ENCODE measurements at places on chromosomes 1 and 21.

- no peak for DNase-seq
Measured at GRCh38 chr1:81410351-81410750, 390.4 kb upstream of the ADGRL2 start.

DNA sequence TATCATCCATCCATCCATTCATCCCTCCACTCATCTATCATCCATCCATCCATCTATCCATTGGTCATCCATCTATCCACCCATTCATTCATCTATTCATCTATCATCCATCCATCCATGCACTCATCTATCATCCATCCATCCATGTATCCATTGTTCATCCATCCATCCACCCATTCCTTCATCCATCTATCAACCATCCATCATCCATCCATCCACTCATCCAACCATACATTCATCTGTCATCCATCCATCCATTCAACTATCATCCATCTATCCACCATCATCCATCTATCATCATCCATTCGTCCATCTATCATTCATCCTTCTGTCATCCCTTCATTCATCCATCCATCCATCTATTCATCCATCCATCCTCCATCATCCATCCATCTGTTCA is 61.1 kb downstream of the UMODL1 start:
- DNase-seq: no peak

GRCh38 chr21:31659286-31659535 is 282 bp upstream of the SOD1 start:
- DNase-seq: no peak

DNA sequence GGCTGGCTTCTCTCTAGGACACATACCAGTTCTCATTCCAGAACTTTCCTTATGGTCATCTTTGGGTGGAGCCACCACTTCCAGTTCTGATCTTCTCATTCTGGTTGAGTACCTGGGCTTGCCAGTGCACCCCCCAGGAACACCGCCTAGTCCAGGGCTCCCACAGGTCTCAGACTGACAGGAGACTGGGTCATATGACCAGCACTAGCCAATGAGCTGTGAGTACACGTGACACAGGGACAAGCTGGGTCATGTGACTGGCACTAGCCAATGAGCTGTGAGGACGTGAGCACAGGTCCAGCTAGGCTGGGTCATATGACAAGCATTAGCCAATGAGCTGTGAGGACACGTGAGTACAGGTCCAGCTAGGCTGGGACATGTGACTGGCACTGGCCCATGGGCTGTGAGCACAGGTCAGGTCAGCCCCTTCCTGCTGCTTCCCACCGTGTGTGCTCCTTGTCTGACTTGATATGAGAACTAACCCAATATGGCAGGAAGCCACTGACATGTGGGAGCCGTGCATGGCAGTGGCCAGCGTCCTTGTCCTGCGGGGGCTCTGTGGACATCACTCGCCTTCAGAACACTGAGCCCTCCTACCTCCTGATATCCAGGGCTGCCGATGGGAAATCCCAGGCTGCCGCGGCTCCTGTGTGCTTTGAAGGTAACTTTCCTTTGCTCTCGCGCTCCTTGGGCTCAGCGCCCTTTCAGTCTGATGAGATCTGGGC is 22.7 kb downstream of the KRTAP10-1 start:
- no peak for DNase-seq

DNA sequence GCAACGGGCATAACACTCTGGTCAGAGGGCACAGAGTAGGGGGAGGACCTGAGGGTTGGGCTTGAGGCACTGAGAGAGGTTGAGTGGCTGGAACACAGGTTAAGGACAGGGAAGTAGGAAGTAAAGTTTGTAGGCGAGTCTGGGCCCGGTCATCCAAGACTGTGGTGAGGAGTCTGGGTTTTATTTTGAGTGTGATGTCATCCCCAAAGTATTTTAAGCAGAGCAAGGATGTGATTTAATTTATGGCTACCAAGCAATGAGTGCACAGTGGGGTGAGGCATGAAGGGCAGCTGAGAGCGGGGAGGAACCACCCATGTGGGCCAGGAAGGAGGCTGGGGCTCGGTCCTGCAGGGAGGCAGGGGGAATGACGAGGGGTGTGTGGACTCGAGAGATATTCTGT is 11.2 kb upstream of the VWA5B1 start:
- no peak for DNase-seq

- DNase-seq: no peak
Measured at GRCh38 chr21:21003701-21004100, 5.5 kb downstream of the NCAM2 start.
